ENCODE measurements at places on chromosomes 2 and 18.

- no peak for DNase-seq
Observed at GRCh38 chr2:165700531-165700930, 93.5 kb downstream of the GALNT3 start.

DNA sequence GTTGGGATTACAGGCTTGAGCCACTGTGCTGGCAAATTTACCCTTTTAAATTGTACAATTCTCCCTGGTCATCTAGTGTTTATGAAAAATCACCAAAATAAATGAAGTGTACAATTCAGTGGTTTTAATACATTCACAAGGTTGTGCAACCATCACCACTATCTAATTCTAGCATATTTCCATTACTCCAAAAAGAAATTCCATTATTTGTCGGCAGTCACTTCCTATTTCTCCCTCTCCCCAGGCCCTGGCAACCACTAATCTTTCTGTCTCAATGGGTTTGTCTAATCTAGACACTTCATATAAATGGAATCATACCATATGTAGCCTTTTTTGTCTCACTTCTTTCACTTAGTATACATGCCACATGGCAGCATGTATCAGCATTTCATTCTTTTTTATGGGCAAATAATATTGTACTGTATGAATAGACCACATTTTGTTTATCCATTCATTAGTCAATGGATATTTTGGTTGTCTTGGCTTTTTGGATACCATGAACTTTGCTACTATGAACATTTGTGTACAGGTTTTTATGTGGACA lies 12.6 kb upstream of the POLE4 start:
- DNase-seq, result no peak

- DNase-seq, result peak; percentile 83
Observed at GRCh38 chr2:195535911-195536522, 121.0 kb upstream of the SLC39A10 start.

DNA sequence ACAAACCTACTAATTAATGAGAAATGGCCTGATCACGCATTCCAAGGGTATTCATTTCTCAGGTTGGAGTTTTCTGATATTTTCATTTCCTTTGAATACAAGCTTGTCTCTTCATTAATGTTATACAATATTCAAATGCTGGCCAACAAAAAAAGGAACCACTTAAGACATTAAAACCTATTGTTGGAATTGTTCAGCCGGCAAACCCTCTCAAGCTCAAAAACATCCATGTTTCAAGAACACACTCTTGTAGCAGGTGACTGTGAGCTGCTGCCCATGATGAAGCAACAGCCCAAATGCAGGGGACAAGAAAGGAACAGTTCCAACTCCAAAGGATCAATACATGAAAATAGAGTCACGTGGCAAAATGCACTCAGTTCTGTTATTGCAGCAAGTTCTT lies 454.5 kb downstream of the BCL11A start:
- no peak for DNase-seq

GRCh38 chr2:191274413-191274815 lies 29.2 kb downstream of the MYO1B start:
- DNase-seq, result no peak

- no peak for DNase-seq
Observed at GRCh38 chr18:50099725-50100407, 95.1 kb downstream of the MYO5B start.

DNA sequence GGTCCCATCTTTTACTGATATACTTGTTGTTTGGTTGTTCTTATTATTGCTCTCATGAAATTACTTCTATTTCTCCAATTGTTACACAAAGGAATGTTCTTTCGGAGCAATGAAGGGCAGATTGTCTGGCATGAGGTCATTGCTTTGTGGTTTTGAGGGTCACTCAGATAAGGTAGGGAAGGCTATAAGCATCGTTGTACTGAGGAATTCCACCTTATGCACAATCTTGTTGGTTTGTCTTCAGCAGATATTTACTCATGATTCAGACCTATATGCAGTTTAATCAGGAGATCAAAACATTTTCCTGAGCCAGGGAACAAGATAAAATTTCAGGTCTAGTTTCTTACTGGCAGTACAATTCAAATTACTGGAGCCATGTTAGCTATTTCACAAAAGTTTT lies 163.0 kb upstream of the SPHKAP start:
- no peak for DNase-seq

DNA sequence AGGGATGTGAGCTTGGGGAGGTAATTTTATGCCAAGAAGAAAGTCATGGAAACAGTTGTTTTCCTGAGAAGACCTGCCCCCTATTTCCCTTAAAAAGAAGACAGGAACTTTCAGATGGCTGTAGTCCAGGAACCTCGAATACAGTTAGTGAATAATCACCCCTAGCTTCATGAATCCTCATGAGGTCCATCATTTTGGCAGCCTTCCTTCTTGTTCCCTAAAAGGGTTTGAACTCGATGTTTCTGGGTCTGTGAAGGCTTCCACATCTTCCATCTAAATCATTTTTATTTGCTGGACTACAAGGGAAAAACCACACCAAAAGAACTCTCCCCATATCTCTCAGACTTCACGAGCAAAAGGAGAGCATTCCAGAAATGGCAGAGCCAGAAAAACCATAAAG lies 290.8 kb downstream of the SLC4A3 start:
- DNase-seq, result no peak

DNA sequence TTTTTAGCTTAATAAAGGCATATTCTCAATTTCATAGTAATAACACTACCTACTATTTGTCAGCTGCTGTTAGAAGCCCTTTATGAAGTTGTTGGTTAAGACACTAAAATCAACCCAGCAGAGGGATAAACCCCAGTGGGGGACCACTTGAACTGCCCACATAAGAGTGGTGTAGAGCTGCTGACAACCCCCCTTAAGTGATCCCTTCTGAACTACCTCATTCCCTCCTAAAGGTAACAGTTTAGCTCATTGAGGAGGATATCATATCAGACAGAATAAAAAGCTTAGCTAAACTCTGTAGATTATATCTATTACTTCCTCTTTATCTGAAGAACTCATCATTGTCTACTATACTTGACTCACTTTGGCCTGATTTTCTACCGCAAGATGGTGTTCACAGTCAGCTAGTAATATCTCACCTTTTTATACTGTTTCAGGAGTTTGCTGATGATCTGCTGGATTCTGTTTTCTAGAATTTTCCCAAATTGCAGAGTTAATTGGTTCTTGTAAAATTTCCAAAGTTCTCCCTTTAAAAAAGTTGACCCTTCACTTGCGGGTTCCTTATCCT lies 16.2 kb downstream of the GALM start:
- DNase-seq, result no peak

GRCh38 chr18:79367989-79368388 lies 27.7 kb upstream of the NFATC1 start:
- DNase-seq, result no peak

DNA sequence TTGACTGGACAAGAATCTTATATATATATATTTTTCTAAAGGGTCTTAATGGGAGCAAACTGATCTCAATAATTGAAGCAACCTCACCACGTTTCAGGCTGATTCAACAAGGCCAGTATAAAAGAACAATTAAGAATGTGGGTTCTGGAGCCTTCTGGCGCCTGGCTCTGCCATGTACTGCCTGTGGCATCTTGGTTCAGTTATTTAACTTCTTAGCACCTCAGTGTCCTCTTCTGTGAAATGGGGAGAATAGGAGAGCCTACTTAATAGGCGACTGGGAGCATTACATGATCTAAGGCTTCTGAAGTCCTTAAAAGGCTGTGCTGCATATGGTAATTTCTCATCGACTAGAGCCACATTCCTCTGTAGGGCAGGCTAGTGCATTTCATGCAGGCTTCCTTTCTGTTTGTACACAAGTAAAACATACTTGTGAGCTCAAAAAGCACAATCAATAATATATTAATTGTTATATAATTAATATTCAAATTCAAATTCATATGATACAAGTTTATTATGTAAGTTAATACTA lies 118.4 kb upstream of the LYPD1 start:
- DNase-seq, result no peak

GRCh38 chr2:228927028-228928010 lies 343.8 kb downstream of the PID1 start:
- no peak for DNase-seq

GRCh38 chr18:76328140-76328539 lies 166.9 kb downstream of the ZNF516 start:
- DNase-seq, result no peak

GRCh38 chr2:237573721-237574415 lies 7.5 kb downstream of the PRLH start:
- no peak for DNase-seq

DNA sequence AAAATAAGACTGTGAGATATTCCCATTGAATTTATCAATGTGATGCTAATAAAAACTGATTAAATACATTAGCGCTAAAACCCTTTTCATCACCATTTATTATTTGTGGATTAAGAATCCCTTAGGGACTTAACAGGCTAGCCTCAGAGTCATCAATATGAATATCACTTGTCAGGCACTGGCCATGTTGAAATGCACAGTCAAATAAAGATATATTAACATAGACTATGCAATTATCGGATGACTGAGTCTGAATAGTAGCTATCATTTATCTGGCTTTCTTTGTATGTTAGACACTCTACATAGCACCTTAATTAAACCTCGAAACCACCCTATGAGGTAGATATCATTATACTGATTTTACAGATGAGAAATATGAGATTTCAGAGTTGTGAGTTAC lies 213.6 kb downstream of the RDH14 start:
- no peak for DNase-seq

All from CD4-positive, alpha-beta T cell treated with Interferon alpha-2 for 1 hour (primary cell).